ENCODE measurements at places on chromosomes 3 and 15.

GRCh38 chr3:134772591-134772990, 22.5 kb upstream of the EPHB1 start:
- DNase-seq = no peak

DNA sequence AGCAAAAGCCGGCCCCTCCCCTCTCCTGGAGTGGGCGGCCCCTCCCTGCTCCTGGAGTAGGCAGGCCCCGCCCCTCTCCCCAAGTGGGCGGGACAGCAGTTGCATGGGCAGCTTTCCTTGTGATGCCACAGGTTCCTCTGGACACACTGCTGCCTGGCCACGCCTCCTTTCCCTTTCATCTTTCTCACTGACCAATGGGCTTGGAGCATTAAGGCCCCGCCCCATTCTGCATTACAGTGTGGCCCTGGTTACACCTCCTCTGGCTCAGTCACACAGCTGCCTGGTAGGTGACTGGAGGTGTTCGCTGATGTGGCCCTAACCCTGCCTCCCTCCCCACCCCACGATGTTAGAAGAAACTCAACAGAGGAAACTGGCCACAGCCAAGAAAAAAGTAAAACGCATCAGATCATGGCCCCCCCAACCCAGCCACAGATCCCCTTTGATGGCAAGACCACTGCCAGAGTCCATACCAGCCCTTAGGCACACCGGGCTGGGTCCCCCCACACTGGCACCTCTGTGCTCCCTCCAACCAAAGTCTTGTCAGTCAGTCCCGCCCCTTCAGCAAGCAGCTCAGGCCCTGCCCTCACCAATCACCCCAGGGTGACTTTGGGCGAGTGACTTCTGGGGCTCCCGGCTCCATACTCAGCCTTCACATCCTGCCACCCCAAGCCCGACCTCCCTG, 84.3 kb downstream of the ADAMTS7 start:
- no peak for DNase-seq

DNA sequence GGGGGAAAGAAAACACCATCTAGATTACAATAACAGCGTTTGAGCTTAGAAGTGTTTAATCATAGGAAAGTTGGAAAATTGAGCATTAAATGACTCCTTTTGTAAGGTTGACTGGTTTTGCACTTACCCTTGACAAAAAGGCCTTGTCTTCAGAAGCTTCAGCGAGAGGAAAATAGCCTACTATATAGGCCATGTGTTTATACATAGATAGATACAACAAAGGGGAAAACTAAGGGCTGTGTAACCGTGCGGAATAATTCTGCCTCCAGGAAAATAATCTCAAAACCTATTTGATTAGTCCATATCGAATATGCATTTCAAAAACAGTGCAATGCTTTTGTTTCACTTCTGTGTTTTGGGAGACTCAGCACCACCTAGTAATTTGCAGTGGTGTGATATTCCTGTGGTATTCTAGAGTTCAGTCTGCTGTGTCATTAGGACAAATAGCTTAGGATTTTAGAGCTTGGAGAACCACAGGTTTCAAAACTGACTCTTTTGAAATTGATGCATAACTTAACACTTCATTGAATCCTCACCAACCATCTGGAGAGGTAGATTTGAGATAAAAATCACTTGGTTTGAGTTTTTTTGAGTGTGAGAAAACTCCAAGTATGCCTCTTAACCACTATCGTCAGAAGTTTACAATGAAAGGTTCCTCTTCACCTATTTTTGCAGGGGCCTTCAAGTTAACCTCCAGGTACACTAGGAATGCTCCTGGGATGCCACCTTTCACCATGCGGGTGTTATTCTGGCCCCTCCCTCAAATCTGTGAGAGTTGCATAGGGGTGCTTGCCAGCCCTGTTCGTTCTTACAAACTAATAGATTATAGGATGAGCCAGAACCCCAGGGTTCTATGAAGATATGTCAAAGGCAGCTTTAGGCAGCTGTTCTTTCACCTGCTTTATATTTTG, 1.9 kb downstream of the ARHGAP31 start:
- DNase-seq = peak; percentile 12

- no peak for DNase-seq
Measured at GRCh38 chr3:75631541-75631940, 32.6 kb upstream of the FRG2C start.

DNA sequence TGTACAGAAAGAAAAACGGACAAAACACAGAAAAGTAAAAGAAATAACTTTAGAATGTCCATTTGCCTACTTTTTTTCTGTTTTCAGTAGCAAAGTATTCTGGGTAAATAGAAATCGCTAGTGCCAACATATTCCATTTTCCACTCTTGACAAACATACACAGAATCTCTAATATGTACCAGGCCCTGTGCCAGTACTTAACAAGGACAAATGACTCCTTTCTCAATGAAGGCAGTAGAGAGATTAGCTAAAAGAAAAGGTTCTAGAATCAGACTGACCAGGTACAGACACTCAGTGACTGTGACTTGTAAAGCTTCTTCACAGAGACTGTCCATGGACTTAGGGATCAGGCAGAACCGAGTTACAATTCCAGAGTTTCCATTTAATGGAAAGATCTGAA, 165.8 kb upstream of the STAC start:
- DNase-seq = no peak

DNA sequence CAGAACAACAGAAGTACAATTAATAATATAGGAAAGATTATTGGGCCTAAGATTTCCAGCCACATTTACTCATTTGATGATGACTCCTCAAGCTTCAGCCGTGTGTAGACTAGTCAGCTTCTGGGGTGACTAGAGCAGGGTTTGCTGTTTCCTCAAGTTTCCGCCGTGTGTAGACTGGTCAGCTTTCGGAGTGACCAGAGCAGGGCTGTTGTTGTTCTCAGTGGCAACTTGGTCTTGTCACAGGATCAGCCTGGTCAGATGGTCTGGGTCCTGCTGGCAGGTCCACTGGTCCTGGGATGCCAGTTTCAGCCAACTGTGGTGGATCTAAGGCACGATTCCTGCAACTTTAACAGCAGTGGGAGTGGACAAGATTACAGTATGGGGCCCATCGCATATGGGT, 21.8 kb upstream of the NOX5 start:
- no peak for DNase-seq

DNA sequence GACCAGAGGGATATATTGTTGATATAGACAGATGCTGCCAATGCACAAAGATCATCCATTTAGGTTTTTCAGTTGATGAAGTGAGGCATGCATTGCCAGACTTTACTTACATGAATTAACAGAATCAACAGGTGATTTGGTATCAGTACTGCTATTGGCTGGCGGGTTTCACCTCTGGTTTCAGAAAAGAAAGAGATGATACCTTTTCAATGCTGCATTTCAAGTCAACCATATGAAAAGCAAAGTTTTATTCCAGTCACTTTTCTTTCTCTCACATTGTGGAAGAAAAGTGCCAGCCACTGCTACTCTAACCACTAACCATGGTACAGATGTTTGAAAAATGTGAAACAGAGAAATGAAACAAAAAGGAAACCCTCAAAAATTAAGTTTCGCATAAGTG, 289.1 kb downstream of the TIGIT start:
- DNase-seq = no peak

- DNase-seq = no peak
Measured at GRCh38 chr3:42078677-42079076, 12.5 kb upstream of the TRAK1 start.

- no peak for DNase-seq
Measured at GRCh38 chr3:26556637-26557036, 65.9 kb upstream of the LRRC3B start.

DNA sequence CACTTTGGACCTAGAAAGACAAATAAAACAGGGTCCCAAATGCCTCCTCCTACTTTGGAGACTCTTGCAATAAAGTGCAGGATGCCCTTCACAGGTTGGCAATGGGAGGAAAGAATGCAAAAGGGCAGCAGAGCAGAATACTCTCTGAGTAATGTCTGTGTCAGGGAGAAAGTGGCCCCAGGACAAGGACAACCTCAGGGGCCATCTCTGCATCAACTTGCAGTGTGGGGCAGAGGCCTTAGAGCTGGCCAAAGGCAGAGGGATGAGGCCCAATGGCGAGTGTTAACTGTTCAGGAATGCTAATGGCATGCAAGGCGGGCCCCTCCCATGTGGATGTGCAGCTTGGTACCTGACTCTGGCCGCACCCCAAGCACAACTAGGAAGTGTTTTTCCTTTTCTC, 8.4 kb downstream of the UPK1B start:
- no peak for DNase-seq

GRCh38 chr15:40149339-40149738, 11.5 kb upstream of the BUB1B start:
- DNase-seq = no peak

GRCh38 chr15:69760258-69760845, 307.7 kb downstream of the RPLP1 start:
- DNase-seq = no peak

- DNase-seq = no peak
Measured at GRCh38 chr3:197345390-197345789, 47.0 kb upstream of the DLG1 start.

- no peak for DNase-seq
Measured at GRCh38 chr15:40929660-40930429, 705 bp downstream of the DLL4 start.

DNA sequence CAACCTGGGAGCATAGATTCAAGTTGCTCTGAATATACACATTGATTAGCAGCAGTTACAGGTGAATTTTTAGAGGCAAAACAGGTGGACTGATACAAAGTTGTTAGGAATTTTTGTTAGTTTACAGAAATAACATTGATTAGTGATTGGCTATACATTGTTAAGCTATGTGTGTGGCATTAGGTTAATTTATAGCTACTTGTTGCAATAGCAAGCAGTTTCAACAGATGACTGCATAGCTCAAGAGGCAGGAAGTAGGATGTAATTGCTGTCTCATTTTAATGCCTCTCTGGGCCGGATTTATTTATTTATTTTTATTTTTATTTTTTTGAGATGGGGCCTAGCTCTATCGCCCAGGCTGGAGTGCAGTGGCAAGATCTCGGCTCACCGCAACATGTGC, 99.7 kb downstream of the TCF12 start:
- no peak for DNase-seq

GRCh38 chr3:13548696-13549622, at the start of gene FBLN2:
TSS of gene FBLN2 (plus strand) at chr3:13549125. CDS start at chr3:13570356, 21,231 bp downstream.
- no peak for DNase-seq

GRCh38 chr3:148615382-148615781, 82.3 kb upstream of the AGTR1 start:
- no peak for DNase-seq

- DNase-seq = peak; percentile 50
Measured at GRCh38 chr15:64596701-64597476, 136.5 kb downstream of the ZNF609 start.

GRCh38 chr3:43012174-43012573, 33.1 kb downstream of the GASK1A start:
- peak; percentile 13 for DNase-seq

- no peak for DNase-seq
Measured at GRCh38 chr3:39262846-39263245, 17.0 kb downstream of the CX3CR1 start.

- no peak for DNase-seq
Measured at GRCh38 chr3:15942462-15942861, 144.7 kb upstream of the ANKRD28 start.

- DNase-seq = no peak
Measured at GRCh38 chr3:195124378-195124992, 146.5 kb downstream of the XXYLT1 start.

DNA sequence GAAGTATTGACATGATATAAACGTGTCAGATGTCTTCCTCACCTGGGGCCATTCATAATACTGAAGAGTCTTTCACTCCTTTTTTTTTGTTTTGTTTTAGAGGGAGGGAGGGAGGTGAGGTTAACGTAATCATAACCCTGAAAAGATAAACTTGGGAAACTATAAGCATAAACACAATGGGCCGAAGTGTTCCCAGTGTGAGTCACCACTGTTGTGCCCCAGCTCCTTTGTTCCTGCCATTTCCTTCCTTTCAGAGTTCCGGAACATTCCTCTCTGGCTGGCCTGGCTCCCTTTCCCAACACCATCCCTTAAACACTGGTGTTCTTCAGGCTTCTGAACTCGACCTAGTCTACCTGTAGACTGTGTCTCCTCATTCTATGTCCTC, 18.6 kb downstream of the PLD1 start:
- no peak for DNase-seq

- DNase-seq = no peak
Measured at GRCh38 chr3:29382409-29382808, 101.5 kb downstream of the RBMS3 start.

DNA sequence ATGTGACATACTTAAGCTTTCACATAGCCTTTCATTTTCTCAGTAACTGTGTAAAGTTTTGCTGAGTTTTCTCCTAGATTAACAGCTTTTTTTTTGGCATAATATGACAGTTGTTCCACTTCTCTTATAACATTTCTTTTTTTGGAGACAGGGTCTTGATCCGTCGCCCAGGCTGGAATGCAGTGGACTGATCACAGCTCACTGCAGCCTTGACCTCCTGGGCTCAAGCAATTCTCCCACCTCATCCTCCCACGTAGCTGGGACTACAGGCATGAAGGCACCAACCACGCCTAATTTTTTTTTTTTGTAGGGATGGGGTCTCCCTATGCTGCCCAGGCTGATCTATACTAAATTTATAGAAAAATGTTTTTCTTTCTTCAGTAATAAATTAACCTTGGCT, 30.1 kb downstream of the DLG1 start:
- no peak for DNase-seq

DNA sequence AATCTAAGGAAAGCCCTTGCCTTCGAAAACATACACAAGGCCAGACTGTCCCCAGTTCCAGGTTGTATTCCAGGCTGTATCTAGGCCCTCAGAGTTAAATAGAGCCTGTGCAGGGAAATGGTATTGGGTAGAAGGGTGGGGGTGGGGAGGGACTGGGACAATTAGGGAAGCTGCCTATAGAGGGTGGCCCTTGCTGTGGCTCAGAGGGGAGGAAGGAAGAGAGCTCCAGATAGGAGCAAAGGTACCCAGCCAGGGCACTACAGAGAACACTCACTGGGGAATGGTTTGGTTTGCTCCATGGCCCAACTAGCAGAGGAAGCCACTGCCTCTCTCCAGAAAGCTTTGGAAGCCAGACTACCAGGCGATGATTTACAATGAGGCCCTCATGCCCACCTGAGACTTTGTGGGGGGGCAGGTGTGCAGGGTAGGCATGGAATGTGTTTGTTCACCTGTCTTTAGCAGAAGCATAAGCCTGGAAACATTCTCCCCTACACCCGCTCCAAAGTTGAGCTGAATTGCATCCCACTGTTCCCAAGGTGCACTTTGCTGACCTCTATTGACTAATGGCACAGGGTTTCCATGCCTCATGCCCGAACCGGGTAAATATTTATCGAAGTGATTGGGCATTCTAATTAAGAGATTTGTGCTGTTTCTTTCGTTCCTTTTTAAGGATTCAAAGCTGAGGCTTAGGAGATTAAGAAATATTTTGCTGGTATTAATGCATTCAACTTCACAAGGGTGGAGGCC, 6.3 kb upstream of the TLE3 start:
- no peak for DNase-seq

- DNase-seq = no peak
Measured at GRCh38 chr15:33236841-33237509, 42.5 kb upstream of the FMN1 start.

DNA sequence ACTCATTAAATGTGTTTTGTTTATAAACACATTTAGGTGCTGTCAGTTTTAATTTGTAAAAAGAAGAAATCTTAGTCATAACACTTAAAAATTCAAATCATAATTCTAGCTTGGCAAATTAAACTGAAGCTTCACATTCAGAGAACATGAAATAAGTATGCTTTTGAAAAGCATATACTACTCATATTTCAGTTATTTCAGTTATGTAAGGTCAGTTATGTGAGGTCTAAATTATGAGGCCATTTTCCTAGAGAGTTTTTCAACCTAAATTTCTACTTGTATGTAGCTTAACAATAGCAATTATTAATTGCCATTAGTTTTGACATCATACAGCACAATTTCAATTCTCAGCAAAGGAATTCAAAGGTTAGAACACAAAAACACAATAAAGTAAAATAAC, 465.0 kb downstream of the PLOD2 start:
- DNase-seq = no peak

- no peak for DNase-seq
Measured at GRCh38 chr3:140911822-140912221, 29.8 kb upstream of the SLC25A36 start.

Data from CD4-positive, alpha-beta memory T cell (primary cell).